Endothelial cell of umbilical vein (primary cell): ENCODE measurements at places on chromosomes 6 and 20. TPM values are rescaled to one million over a fixed set of nuclear protein-coding genes. Genes with fewer than 3 reads are reported as not detected.

OR12D3 gene
- not detected in 2 replicates for total RNA-seq

DNA sequence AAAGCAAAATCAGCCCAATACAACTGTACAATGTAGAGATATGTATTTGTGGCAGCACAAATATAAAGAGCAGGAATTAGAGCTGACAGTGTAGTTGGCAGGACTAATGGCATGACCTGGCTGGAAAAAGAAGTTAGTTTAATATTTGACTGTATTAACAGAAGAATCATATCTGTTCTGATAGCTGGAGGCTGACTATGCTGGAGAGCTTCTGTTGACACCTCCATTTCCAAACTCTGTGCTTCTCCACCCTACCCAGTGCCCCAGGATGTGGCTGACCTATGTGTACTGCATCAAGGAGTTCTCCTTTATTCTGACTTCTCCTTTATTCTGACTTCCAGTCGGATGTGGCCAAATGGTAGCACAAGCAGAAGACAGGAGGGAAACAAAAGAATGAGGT lies 299.3 kb downstream of the PKHD1 start:
- no peak for DNase-seq

DNA sequence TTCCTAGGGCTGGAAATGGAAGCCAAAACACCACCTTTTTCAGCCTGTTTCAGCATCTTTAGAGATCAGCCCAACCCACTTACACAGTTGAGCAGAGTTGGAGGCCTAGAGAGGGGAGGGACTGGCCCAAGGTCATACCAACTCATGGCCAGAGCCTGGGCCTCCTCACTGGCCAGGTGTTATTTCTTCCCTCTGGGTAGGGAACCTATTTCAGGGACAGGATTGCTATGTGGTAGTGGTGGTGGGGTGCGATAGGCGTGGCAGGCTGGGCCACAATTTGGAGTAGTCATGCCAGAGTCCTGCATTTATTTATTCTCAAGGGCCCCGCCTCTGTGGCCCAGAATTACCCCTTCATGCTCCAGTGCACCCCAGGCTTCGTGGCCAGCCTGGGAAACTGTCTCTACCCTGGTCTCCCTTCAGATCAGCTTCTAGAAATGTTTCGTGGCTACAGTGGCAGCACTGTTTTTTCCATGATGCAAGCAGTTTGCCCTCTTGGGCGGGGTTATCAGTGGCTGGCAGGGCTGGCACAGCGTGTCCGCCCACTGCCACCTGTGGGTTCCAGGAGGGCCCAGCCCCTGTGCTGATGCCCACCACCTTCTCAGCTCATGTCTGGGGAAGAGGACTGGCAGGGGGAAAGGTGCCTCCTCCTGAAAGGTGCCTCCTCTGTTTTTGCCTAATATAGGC lies 6.2 kb downstream of the VEGFA start:
- DNase-seq, result no peak

GRCh38 chr20:48547664-48548063 lies 280.1 kb downstream of the PREX1 start:
- no peak for DNase-seq

- DNase-seq, result no peak
Observed at GRCh38 chr6:98014442-98015201, 731.6 kb upstream of the MMS22L start.

CCN5 gene
- total RNA-seq, result not detected in 2 replicates

- no peak for DNase-seq
Observed at GRCh38 chr6:161853657-161854056, 579.8 kb upstream of the AGPAT4 start.

DNA sequence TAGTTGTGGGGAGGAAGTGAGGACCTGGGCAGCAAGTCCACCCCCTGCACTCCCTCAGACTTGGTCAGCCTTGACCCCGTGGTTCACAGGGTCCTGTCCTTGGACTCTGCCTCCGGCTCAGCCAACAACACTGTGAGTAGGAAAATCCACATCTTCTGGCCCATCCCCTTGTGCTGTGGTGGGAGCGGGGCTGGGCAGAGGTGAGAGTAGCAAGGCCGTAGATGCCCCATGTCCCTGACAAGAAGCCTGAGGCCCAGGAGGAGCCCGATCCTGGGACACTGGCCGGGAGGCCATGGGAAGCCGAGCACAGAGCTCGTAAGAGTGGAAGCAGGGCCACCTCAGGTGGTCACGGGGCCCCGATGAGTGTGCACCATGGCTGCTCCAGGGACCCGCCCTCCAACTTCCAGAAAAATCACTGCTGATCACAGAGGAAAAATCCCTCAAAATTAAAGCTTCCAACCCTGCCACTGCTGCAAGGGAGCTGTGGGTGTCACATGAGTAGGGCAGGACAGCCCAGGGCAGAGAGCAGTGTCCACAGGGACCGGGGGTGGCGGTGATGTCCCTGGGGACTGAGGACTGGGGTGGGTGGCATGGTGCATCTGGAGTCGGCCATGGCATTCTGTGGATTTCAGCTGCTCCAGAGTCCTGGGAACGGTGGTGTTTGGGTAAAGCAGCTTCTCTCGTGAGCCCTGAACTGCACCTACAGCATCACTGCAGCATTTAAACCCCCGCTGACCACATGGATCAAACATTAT lies 189.4 kb downstream of the DLL1 start:
- DNase-seq, result no peak

- DNase-seq, result no peak
Observed at GRCh38 chr20:45433316-45433715, 17.4 kb downstream of the PIGT start.

- DNase-seq, result no peak
Observed at GRCh38 chr6:72414657-72415056, 207.2 kb upstream of the KCNQ5 start.

GHRH gene
- total RNA-seq, result not detected in 2 replicates

DNA sequence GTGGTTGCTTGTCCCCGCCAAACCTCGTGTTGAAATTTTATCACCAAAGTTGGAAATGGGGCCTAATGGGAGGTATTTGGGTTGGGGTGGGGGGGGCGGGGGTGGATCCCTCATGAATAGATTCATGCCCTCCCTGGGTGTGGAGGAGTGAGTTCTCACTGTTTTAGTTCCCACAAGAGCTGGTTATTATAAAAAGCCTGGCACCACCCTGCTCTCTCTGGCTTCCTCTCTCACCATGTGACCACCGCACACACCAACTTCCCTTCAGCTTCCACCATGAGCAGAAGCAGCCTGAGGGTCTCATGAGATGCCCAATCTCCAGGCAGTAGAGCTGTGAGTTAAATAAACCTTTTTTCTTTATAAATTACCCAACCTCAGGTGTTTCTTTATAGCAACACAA lies 111.3 kb downstream of the PRDM1 start:
- DNase-seq, result no peak

- no peak for DNase-seq
Observed at GRCh38 chr20:905396-905961, 10.7 kb downstream of the ANGPT4 start.

SMIM29 gene
- total RNA-seq, result 37.3 and 37.6 TPM in 2 replicates

- no peak for DNase-seq
Observed at GRCh38 chr6:109239160-109239559, 143.1 kb downstream of the CD164 start.

- no peak for DNase-seq
Observed at GRCh38 chr20:63750807-63751470, 11.4 kb downstream of the SLC2A4RG start.

VSX1 gene
- total RNA-seq, result not detected in 2 replicates

- DNase-seq, result no peak
Observed at GRCh38 chr6:169723991-169724493, 258 bp downstream of the PHF10 start.

DNA sequence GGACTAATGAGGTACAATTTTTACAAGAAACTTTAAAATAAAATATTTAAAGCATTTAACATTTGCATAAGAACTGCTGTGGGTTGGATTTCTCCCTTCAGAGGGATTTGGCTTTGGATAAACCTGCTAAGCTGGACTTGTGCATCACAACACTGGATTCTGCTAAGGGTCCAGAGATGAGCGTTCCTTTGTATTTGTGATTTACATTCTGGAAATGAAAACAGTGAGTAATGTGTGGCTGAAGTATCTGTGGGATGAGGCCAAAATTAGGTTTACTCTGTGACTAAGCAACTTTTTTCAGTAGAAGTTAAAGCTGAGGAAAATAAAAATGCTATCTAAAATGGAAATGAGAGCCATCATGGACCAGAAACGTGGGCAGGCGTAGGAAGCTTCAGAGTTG lies 494.3 kb downstream of the EPM2A start:
- no peak for DNase-seq

DNA sequence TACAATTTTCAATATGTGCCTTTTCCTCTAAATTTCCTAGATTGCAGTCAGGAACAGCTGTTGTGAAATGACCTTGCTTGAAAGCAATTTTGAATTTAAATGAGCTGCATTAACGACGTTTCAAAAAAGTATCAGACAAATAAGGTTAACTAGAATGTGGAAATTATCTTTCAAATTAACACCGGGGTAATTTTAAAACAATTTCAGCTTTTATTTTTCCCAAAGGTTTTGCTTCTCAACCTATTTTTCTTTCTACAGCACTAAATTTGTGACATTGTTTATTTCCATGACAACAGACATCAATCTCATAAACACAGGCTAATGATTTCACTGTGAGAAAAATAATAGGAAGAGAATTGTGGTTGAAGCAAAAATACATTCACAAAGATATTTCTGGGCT lies 38.5 kb downstream of the COL12A1 start:
- peak; percentile 45 for DNase-seq

DNA sequence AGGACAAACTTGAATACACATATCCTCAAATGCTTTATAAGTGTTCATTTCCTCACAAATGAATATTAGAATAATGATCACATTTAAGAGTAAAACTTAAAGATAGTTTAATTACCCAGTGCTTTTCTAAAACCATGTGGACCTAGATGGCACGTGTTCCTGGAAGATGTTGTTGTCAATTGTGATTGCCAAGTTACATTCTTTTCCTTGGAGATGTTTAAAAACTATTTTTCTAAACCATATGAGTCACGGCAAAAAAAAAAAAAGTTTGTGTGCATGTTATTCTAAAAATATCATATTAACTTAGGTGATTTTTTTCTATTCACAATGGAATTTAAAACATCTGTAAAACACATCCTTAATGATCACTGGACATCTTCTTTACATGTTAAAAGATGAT lies 51.1 kb downstream of the RCAN2 start:
- DNase-seq, result no peak

GRCh38 chr6:99612551-99613408 lies 6.1 kb downstream of the PRDM13 start:
- no peak for DNase-seq

POLR3F gene
- total RNA-seq, result 9.8 and 10.2 TPM in 2 replicates

OR10C1 gene
- not detected in 2 replicates for total RNA-seq

- DNase-seq, result no peak
Observed at GRCh38 chr6:121748376-121748775, 312.9 kb downstream of the GJA1 start.

GRCh38 chr6:129740013-129740412 lies 30.0 kb upstream of the ARHGAP18 start:
- no peak for DNase-seq

- DNase-seq, result no peak
Observed at GRCh38 chr6:53233309-53233708, 84.7 kb upstream of the GCM1 start.

GRCh38 chr6:117399924-117400323 lies 25.8 kb downstream of the ROS1 start:
- DNase-seq, result peak; percentile 13

MYMX gene
- total RNA-seq, result not detected in 2 replicates

DNA sequence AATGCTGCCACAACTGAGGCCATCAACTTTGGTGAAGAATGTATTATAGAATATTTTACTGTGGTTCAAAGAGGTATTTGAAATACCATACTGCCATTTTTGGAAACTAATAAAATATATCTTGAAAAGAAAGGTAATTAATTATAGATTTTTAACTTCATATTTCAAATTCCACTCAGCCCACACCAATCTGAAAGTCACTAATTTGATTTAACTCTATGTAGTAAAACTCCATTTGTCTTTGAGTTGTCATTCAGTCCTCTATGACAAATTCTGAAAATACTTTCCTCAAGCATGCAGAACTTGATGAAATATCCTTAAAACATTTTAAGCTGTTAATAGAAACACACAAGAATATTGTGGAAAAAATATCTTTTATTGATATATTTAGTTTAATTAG lies 1196.7 kb upstream of the CITED2 start:
- DNase-seq, result no peak

DNA sequence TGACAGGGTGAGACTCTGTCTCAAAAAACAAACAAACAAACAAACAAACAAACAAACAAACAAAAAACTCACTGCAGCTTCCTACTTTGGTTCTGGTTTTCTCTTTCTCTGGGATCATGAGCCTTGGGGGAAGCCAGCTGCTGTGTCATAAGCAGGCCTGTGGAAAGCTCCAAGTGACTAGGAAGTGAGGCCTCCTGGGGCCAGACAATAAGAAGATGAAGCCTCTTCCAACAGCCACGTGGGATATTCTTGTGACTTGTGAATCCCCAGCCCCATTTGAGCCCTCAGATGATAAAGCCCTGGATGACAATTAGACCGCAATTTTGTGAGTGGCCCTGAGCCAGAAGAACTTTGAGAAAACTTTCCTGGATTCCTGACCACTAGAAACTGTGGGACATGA lies 11.4 kb downstream of the HLA-A start:
- no peak for DNase-seq

SDC4 gene
- total RNA-seq, result 28.7 and 32.0 TPM in 2 replicates

SLC22A1 gene
- not detected in 2 replicates for total RNA-seq

- DNase-seq, result no peak
Observed at GRCh38 chr6:32738126-32738525, 3.1 kb upstream of the HLA-DQA2 start.

CLVS2 gene
- not detected in 2 replicates for total RNA-seq

NPEPL1 gene
- 39.1 and 40.8 TPM in 2 replicates for total RNA-seq

DNA sequence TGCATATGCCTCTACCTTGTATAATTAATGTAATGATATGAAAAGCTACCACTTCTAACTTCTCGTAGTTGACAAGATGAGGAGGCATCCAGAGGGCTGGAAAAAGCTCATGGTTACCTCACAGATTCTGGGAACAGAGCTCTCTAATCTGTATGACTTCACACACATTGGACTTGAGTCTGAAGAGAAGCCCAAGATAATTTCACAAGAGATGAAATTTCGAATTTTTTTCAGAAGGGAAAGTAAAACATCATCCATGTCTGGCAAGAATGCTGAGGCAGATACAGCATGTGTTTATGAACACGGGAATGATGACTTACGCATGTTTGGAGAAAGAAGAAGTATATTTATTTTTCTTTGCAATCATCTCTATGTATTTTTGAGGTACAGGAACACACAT lies 141.8 kb upstream of the TENT5A start:
- no peak for DNase-seq

OR2B6 gene
- total RNA-seq, result not detected in 2 replicates

TRIM15 gene
- not detected in 2 replicates for total RNA-seq

DNA sequence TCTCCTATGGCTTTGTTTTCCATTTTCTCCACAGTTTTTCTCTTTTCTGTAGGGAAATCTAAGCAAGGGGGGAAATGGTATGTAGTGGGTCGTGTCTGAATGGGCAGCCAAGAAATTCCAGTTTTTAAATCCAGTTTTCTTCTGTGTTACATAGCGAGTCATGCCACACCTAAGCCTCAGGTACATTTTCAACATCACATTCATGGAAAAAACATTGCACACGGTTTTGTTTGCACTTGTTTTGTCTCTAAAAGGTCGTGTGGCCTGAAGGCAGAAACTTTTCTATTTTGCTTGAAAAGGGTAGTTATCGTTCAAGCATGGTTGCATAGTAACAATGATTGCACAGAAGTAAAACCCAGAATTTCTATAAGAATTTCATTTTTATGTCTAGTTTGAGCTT lies 70.5 kb downstream of the MOXD1 start:
- DNase-seq, result no peak

- DNase-seq, result peak; percentile 28
Observed at GRCh38 chr6:21899708-21900107, 306.2 kb downstream of the SOX4 start.

- no peak for DNase-seq
Observed at GRCh38 chr6:169340395-169340794, 86.7 kb upstream of the THBS2 start.

GRCh38 chr20:33014336-33015113 lies 7.0 kb downstream of the BPIFB2 start:
- DNase-seq, result no peak
